Thoracic aorta (tissue), 2 donors: ENCODE measurements at places on chromosomes 12 and 14. TPM values are rescaled to one million over a fixed set of nuclear protein-coding genes. Genes with fewer than 3 reads are reported as not detected.

SRGAP1 gene
- total RNA-seq: 7.9 TPM

C1R gene
- 811 TPM for total RNA-seq

RERG gene
- total RNA-seq: 92.3 TPM

LRP1-AS gene
- not detected for total RNA-seq

FOXA1 gene
- not detected for total RNA-seq

CLECL1 gene
- total RNA-seq: 1.9 TPM

TAS2R9 gene
- not detected for total RNA-seq

PLBD2 gene
- total RNA-seq: 104 TPM

KRT71 gene
- not detected for total RNA-seq

SLC16A7 gene
- total RNA-seq: 175 TPM

SSPN gene
- 36.7 TPM for total RNA-seq

AKAP5 gene
- 2.8 TPM for total RNA-seq

LRCOL1 gene
- not detected for total RNA-seq

TBC1D30 gene
- 7.6 TPM for total RNA-seq

ETFBKMT gene
- 2.5 TPM for total RNA-seq

MYF6 gene
- total RNA-seq: not detected

AQP6 gene
- total RNA-seq: not detected

PPP2R5C gene
- 97.2 TPM for total RNA-seq

RNASE7 gene
- 0.27 TPM for total RNA-seq

GPR84 gene
- total RNA-seq: 2.3 TPM

ACIN1 gene
- total RNA-seq: 154 TPM

CD163L1 gene
- 1.6 TPM for total RNA-seq

ART4 gene
- total RNA-seq: 66.6 TPM

CD4 gene
- 25.0 TPM for total RNA-seq
